ENCODE measurements at places on chromosomes 12 and 14.

DNA sequence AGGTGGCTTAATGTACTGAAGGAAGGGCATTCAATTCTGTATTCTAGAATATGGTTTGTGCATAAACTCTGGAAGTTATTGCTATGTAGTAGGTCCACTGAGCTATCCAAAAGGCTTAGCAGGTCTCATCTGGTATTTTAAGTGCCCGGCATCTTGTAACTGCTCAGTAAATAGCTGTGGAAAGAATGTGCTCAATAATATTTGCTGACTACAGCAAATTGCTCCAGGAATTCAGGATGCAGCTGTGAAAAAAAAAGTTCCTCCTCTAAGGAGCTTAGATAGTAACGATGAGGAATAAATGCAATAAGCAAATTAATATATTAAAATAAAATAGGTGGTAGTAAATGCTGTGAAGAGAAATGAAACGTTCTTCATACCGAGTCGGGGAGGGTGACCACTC, 857.1 kb downstream of the AACS start:
- DNase-seq, result no peak

GRCh38 chr12:80129895-80130530, 30.7 kb downstream of the OTOGL start:
- no peak for DNase-seq

- DNase-seq, result no peak
Observed at GRCh38 chr12:42474391-42474790, 115.2 kb downstream of the PRICKLE1 start.

DNA sequence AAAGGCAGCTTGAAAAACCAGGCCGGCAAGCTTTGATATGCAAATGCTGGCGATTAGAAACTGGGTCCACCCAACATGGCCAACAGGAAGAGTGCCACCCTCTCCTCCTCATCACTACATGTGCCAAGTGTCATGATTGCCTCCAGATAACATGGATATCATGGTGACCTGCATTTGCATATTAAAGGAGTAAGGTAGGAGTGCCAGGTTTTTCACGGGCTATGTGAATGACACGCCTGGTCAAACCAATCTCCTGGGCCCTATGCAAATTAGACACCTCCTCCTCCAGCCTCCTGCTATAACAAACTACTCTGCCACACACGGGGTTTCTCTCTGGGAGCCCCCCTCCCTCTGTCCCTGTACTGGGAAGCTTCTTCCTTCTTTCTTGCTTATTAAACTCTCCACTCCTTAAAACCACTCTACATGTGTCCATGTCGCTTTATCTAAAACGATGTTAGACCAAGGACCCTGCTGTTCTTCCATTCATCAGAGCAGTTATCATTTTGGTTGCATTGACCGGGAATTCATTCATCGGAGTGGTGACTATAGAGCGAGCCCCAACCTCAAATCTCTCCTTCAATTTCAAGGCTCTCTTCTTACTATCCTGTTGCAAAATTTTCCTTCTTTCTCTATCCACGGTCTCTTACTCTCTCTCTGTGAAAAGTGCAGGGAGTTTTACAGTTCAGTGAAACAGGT, 27.5 kb downstream of the APOBEC1 start:
- DNase-seq, result peak; percentile 92

- no peak for DNase-seq
Observed at GRCh38 chr12:117072736-117073490, 26.3 kb downstream of the TESC start.

DNA sequence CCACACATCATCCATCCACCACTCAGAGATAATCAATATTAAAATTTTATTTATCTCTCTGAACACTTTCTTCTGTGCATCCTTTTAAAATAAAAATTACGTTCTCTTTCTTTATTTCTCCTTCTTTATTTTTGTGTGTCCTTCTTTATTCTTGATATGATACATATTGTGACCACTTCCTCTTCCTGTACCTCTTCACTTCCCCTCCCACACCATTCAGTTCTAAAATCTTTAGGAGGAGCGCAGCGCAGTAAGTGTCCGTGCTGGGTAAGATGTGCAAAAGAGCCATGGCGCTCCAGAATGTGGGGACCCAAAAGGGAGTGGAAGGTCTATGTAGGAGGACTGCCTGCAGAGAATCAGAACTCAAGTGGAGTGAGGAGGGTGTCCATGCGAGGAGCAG, 256.7 kb downstream of the ITPR2 start:
- no peak for DNase-seq

DNA sequence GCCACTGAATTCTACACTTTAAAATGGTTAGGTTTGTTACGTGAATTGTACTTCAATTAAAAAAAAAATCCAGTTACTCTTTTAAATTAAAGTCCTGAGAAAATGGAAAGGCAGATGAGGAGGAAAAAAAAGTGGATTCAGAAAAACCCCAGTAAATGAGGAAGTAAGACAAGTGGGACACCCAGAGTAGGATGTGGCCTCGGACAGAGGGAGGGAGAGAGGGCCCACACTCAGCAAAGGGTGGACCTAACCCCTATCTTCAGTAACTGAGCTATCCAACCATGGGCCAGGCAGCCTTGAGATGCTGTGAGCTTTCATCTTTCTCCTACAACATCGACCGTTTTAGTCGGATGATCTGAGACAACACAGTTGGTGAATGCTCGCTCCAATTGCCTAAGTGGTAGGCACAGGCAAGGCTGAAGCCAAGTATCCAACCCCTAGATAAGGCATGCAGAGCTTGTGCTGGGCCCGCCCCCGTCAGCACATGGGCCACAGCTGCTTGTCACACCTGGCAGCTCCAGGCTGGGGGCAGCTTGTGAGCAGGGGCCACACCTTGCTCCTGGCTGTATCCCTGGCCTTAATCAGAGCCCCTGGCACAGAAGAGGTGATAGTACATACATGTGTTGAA, 142.1 kb downstream of the TTC7B start:
- no peak for DNase-seq

DNA sequence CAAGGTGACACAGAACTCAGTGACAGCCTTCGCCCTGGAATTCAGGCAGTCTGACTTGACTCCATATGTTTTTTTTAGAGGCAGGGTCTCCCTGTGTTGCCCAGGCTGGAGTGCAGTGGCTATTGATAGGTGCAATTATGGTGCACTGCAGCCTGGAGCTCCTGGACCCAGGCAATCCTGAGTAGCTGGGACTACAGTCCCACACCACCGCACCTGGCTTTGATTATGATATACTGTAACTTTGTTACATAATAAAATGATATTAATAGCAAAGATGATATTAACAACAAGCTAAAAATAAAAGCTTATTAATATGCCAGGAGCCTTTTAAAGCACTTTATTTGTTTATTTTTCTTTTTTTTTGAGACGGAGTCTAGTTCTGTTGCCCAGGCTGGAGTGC, 9.8 kb downstream of the VSIG10 start:
- DNase-seq, result no peak

DNA sequence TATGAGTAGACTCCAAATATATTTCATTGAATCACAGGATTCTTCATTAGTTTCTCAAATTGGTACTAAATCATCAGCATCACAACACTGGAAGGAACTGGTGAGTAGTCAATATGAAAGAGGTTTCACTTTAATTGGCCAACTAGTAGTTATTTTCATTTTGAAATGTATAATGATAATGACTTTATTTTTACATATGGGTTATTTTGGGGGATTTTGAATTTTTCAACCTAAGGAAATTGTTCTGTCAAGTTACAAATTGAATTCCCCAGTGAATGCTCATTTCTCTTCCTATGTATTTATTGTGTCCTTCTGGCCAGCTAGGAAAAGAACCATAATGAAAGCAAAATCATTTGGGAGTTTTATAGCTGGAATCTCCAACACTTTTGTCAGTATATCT, 174.2 kb upstream of the ATP2B1 start:
- DNase-seq, result no peak

GRCh38 chr14:24417832-24418491, 11.5 kb downstream of the CBLN3 start:
- peak; percentile 10 for DNase-seq

GRCh38 chr12:109447482-109447881, 29.6 kb downstream of the KCTD10 start:
- no peak for DNase-seq

DNA sequence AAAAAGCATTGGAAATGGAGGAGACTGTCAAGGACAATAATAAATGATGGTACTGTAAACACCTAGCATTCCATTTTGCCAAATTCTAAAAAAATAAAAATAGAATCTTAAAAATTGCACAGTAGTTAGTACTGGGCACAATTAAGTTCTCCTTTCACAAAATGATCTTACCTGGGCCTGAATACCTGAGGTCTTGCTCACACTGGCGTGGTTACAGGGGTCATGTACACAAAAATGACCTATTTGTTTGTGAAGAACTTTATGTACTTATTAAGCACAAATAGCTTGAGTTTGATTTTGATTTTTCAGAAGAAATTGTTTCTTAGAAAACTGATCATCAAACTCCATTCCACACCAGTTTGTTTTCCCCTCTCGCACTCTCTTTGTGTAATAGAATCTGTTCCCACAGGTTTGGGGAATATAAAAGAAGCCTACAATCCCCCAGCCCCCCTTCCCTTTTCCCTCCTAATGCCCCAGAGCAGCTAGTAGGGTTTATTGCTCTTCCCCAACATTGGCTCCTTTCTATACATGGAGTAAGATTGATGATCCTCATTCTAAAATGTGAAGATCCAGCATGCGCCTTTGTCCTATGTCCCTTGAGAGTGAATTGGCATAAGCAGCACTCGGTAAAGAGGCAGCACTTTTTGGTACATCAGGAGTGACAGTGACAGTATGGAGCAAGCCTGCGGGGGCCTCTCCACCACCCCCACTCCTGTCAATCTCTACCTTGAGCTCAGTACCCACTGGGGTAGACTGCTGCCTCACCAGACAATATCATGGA, 204.3 kb downstream of the ASCL1 start:
- DNase-seq, result no peak
